ENCODE measurements at places on chromosomes 16 and 17.

- no peak for DNase-seq
Measured at GRCh38 chr17:82302991-82303943, 14.1 kb downstream of the CD7 start.

DNA sequence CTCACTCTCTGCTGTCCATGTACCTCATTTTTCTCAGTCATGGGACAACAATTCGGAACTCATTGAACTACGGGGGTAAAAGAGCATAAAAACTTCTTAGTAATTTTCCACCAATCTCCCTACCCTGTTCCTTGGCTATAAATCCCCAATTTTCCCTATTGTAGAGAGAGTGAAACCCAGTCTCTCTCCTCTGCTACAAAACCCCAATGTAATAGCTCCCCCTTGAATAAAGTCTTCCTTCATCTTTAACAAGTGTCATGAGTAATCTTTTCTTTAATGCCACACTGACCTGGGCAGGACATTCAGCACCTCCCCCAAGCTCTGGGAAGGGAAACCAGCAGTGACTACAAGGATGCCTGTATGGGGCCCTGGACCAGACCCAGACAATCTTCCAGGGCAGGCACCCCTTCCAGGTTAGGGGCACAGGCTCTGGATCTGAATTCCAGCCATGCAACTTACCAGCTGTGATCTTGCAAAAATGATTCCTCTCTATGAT, 10.2 kb upstream of the EIF1 start:
- no peak for DNase-seq

DNA sequence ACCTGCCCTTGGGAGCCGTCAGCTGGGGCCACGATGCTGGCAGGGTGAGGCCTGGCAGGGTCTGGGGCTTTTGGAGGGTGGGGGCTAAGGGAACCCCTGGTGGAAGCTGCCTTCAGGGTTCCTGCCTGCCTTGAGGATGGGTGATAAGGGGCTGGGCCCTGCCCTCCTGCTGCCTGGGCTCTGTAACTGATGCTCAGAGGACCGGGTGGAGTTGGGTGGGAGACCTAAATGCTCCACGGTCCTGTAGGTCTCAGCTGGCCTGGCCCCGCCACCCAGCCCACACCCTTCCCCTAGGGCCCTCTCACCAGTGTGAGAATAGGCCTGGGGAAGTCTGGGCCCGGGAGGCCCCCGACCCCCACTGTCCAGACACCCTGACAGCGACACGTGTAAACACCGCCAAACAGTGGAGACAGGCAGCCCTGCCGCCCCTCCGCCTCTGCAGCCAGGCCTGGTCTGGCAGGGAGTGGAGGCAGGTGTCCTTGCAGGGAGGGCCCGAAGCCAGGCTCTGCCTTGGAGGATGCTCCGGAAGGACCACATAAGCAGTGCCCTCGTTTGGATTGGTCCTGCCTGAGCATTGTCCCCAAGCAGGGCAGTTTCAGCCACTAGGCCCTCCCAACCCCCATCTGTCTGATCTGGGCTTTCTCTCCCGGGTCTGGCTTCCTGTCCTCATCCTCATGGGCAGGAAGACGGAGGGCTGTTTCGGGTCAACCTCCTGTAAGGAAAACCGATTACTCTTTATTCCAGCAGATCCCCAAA, 6.5 kb upstream of the BAHCC1 start:
- DNase-seq, result no peak

- DNase-seq, result no peak
Measured at GRCh38 chr17:74473294-74473693, 6.9 kb downstream of the CD300A start.

- DNase-seq, result no peak
Measured at GRCh38 chr16:80298676-80299075, 242.1 kb upstream of the DYNLRB2 start.

GRCh38 chr17:19867079-19867328, 732 bp downstream of the ULK2 start:
- peak; percentile 84 for DNase-seq

DNA sequence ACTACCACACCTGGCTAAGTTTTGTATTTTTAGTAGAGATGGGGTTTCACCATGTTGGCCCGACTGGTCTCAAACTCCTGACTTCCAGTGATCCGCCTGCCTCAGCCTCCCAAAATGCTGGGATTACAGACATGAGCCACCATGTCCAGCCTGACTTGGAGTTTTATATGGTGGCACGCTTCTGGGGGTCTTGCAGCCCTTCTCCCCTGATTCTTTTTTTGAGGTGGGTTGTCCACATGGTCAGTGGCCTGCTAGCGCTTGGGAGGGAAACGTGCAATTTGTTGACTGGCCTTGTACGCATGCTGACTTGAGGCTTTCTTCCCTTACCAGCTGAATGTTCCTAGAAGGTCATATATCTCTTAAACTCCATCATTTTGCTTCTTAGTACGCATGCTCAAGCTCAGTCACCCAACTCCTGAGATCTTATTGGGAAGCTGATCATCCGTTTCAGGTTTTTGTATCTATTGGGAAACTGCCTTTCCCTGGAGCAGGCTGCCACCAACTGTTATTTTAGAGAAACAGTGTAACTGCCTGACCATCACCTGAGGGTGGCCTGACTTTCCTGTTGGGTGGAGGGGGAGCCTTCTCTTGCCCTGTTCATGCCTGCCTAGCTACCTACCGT, 13.7 kb upstream of the LDHD start:
- DNase-seq, result no peak

DNA sequence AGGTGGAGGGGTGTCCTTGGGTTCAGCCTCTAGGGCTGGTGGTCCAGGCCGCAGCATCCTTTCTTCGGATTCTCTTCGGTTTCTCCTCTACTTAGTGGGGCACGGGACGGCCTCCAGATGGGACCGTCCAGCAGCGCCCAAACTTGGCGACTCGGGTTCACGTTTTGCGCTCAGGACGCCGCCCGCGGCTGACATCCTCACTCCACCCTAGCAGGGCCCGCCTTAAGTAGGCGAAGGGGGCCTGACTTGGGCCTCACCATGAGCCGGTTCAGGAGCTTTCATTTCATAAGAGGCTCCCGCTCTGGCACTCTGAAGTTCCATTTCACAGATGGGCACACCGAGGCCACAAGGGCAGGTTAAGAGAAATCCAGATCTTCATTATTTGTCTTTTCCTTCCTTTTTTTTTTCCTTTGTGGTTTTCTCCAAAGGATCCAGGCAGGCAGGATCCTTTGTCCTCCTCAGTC, 141.2 kb downstream of the SEC14L1 start:
- DNase-seq, result no peak

DNA sequence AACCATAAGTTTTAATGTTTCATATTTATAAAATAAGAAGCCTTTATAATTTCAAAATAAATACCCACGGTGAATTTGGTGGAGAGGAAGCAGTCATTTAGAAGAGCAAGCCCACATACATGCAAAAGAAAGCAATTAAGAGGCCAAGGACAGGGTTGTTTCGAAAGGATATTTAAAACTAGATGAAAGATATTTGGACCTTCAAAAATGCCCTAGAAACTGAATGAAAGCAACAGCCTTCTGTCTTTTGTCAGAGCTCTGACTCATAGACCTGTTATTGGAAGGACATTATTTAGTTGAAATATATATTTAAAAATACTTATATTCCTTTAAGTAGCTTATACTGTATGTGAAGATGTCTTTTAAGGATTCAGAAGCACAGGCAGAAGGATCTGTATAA, 8.6 kb upstream of the METTL9 start:
- DNase-seq, result no peak

DNA sequence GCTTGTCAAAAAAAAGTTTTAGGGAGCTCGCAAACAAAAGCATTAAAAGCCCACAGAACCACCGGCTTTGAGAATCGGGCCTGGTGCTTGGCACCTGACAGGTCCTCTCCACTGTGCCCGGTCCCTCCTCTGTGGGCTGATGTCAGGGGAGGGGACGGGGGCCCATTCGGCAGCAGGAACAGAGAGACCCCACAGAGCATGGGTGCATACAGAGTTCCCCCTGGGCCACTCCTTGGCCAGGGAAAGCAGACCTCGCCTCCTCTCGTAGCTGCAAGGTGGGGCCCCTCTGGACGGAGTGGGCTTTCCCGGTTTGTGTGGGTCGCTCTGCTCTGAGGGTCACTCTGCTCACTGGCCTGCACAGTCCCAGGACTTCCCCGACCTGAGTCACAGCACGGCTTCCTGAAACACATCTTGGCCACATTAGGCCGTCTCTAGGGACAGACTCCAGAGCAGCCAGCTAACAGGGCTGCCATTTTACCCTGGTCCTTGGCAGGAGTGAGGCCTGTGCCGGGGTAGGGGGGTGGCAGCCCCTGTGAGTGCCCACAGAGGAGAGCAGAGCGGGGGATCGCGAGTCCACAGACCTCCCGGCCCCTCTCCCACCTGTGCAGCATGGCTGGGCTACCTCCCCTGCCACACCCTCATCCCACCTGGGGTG, 11.1 kb downstream of the CBFA2T3 start:
- DNase-seq, result no peak

DNA sequence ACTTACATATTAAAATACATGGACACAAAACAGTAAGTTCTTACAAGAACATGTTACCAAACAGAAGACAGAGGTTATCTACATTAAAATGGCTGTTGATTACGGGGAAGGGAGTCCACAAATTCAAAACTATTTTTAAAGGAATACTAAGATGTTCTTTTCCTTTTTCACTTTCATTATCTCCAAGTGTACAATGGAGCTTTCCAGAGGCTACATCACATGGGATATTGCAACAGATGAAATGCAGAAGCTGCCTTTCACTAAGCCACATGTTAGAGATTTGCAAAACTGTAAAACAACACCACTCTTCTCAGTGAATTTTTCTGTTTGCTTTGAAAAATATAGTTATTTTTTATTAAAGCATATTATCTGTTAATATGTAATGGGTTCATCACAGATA, 53.6 kb downstream of the XPO6 start:
- no peak for DNase-seq

GRCh38 chr16:69244336-69244735, 57.4 kb downstream of the SNTB2 start:
- DNase-seq, result no peak

DNA sequence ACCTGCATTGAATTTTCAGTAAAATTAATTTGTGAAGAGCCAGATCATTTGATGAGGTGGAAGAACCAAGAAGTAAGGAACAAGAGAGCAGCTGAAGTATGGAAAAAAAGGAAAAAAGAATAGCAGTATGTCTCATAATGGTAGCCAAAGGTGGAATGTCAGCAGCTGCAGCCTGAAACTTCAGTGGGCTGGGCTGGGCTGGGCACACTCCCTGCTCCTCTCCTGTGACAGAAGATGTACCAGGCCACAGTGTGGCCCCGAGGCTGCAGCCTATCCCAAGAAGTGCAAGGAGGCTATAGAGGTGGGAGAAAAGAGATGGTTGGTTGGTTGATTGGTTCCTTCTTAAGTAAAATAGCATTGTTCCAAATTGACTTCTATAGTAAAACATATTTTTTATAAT, 84.5 kb downstream of the TNRC6C start:
- DNase-seq, result no peak

- no peak for DNase-seq
Measured at GRCh38 chr17:32268734-32269288, 3.2 kb downstream of the RHBDL3 start.

DNA sequence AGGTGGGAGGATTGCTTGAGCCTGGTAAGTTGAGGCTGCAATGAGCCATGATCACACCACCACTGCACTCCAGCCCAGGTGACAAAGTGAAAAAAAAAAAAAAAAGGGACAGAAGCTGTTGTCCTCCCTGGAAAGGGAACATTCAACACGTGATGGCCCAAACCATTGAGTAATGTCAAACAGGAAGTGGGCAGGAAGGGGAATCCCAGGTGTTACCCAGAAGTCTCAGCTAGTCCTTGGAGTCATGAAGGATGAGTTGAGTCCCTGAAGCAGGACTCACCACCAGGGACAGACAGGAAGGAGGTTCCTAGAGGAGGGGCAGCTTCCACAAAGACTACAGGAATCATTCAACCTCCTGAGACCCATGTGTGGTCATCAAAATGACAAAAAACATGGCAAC, 19.8 kb upstream of the CMIP start:
- no peak for DNase-seq

DNA sequence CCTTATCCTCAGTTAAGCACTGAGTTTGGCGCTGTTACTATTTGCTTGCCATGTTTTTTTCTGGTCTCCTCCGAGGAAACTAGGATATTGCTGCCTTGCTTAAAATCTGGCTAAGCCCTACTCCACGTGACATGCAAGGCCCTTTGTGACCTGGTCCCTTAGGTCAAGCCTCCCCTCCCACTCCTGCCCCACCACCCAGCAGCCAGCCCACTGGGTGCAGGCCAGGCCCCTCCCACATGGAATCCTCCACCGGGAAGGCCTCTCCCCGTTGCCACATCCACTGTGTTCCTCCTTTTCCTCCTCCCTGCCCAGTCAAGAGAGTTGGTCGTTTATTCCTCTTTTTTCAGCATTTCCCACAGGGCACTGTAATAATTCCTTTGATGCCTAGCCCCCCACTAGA, 16.2 kb downstream of the PSMD3 start:
- DNase-seq, result no peak

DNA sequence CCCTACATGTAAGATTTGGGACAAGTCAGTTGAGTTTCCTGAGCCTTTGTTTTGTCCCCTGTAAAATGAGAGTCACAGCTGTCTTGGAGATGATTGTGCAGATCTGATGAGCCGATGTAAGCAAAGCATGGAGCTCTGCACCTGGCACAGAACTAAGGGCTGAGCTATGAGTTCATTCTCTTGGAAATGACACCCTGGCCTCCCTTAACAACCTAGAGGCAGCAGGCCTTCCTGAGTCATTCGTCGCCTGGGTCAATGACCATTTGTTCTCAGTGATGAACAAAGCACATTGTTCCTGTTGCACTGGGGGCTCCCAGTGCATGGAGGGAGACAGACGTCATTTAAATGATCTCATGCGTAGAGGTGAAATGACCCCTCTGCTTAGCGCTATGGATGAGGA, 62.8 kb upstream of the GCSH start:
- DNase-seq, result no peak

DNA sequence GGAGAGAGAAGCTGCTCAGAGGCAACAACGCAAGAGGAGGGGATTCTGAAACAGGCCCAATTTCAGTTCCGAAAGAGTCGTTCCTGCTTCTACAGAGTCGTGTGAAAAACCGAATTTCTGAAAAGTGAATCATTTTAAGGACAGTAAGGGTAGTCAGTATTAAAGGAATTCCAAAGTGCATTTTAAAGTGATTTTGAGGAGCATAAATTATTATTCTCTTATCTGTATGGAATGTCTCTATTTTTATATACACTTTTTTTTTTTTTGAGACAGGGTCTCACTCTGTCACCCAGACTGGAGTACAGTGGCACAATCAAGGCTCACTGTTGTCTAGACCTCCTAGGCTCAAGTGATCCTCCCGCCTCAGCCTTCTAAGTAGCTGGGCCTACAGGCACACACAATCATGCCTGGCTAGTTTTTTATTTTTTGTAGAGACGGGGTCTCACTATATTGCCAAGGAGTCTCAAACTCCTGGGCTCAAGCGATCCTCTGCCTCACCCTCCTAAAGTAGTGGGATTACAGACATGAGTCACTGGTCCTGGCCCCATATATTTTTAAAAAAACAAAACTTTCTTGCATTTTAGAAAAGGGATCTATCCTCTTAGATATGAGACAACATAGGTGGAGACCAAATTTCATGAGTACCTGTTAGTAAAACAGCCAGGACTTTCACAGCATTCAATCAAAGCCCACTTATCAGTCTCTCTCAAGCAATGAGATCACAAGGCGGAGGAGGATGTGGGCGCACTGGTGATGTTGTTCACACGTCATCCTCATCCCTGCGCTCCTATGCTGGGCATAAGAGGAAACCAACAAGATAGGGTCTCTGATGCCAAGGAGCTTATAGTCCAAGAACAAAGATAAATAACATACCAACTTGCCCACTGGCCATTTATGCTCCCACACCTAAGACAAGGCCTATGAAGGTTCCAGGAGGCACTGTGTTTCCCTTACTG, 53.2 kb downstream of the SMG6 start:
- DNase-seq, result no peak

GRCh38 chr16:4776141-4776705, 9.3 kb upstream of the ZNF500 start:
- DNase-seq, result no peak

Data from HTR-8/SVneo (cell line).